ENCODE measurements at places on chromosomes 12 and 14.

DNA sequence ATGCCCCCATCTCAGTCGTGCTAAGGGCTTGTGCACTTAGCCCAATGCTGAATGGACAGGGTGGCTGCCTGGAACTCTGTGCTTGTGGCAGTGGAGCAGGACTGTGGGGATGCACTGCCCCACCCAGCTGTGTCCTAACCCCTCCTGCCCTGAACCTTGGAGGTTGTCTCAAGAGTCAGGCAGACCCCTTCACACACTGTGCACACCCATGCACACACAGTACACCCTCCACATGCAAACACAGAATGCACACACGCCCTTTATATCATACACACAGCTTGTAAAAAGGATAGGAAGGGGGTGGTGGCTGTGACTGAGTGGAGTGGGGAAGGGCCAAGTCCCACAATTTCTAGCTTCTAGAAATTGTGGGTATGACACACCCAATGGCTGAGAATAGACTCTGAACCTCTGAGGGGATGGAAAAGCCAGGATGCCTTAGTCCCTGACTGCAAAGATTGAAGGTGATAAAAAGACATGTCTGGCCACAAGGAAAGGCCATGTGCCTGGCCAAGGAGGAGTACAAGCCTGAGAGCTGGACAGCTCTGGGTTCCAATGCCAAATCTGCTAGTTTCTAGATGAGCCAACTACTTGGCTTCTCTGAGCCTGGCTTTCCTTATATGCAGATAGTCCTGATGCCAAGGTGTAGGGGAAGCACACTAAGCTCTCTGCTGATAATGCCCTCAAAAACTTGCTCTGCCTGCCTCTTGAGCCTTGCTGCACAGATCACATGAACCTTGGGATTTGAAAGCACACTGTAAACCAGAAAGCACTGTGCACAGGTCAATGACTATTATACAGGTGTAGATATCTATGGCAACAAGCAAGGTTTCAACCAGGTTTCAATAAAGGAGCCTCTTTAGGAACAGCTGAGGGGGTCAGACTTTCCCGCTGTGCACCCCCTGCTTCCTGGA, 8.4 kb downstream of the KRT8 start:
- DNase-seq: no peak

DNA sequence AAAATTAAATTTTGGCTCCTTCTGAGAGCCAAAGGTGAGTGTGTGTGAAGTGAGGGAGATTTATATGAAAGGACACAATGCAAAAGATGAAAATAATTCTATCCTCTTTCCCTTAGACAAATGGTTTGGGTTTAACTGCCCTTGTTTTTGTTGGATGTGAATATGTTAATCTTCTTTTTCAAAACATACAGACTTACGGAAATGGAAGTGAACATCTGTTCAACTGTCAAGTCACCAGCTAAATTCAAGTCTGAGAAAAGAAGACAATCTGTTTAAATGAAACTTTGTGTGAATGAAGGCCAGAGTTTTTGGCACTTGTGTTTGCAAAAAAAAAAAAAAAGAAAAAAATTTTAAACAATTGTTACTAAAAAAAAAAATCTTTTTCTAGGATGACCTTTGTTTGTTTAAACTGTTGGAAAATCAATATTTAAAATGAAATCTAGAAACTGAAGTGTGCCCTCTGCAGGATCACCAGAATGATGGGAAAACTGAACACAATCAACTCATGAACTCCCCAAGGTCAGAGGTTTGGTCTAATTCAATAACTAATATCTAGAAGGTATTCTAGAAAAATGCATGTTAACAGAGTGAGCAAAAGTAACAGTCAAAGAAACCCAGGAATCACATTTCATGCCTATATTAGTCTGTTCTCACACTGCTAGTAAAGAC, 448.8 kb downstream of the FLRT2 start:
- no peak for DNase-seq

DNA sequence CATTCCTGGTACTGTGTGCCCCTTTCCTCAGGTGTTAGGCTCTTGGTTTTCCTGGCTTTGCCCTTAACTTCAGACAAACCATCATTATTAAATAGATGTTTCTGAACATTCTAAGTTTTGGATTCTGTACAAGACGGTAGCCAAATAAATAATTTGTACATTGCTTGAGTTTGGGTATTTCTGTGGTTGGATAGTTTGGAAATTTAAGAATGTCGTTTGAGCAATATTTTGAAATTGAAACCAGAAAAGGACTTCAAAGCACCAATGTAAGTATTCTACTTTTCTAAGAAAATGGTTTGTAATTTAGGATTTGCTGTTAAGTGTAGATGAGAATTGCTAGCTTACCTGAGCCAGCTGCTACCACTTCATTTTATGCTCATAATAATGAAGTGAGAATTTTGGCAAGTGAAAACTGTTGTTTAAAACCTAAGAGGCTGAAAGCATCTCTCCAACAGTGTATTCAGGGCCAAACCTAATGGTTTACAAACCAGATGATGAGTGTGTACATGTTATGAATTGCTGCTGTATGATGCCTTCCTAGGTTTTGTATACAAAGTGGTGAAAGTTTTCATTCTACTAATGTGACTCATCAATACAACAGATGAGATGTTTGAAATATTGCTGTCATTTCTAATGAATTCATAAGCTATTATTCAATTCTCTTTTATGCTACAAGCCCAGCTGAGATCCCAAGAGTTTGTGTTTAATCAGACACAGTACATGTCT, 181.5 kb upstream of the PRKD1 start:
- DNase-seq: no peak

- no peak for DNase-seq
Measured at GRCh38 chr12:3446235-3446634, 44.8 kb upstream of the PRMT8 start.

GRCh38 chr14:33880330-33880729, 70.5 kb downstream of the EGLN3 start:
- DNase-seq: no peak

DNA sequence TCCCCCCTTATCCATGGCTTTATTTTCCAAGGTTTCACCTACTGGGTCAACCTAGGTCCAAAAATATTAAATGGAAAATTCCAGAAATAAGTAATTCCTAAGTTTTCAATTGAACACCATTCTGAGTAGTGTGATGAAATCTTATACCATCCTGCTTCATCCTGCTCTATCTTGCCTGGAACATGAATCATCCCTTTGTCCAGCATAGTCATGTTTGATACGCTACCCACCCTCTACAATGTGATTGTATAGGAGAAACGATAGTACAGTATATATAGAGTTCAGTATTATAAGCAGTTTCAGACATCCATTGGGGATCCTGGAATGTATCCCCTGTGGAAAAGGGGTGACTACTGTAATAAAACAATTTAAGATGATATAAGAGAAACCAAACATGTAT, 62.2 kb downstream of the IFNG start:
- no peak for DNase-seq

DNA sequence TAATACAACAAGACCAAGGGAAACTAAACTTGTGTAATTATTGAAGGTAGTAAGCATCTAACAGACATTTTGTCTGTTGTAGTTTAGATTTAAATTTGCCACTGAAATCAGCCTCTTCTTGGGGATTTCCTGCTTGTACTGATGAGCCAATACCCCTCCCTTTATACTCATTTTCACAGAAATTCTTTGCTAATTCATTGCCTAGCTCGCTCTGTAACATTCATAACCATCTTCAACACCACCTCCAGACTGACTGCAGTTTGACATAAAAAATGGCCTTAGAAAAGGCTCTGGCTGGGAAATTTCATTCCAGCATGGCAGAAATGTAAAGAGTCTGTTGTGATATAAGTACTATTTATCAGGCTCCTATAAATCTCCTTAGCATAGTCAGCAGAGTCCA, 109.7 kb upstream of the FLRT2 start:
- DNase-seq: no peak

Measured in T-helper 2 cell (primary cell).